CD4-positive, alpha-beta T cell (primary cell): ENCODE measurements at places on chromosomes 12 and 14.

GRCh38 chr12:122182887-122183587 is at the start of gene LRRC43:
Gene LRRC43, plus strand, starts transcription at chr12:122183123. Its CDS starts 22 bp downstream, at chr12:122183145.
- peak; percentile 25 for DNase-seq

GRCh38 chr12:80188576-80188975 is 89.2 kb downstream of the OTOGL start:
- DNase-seq: no peak

GRCh38 chr14:72480464-72481243 is 413.2 kb downstream of the DPF3 start:
- no peak for DNase-seq

GRCh38 chr14:96260341-96260821 is 4.4 kb downstream of the BDKRB1 start:
- no peak for DNase-seq

- no peak for DNase-seq
Measured at GRCh38 chr12:87365423-87365822, 663.8 kb downstream of the C12orf50 start.

- no peak for DNase-seq
Measured at GRCh38 chr12:90250042-90250441, 541.4 kb upstream of the ATP2B1 start.

DNA sequence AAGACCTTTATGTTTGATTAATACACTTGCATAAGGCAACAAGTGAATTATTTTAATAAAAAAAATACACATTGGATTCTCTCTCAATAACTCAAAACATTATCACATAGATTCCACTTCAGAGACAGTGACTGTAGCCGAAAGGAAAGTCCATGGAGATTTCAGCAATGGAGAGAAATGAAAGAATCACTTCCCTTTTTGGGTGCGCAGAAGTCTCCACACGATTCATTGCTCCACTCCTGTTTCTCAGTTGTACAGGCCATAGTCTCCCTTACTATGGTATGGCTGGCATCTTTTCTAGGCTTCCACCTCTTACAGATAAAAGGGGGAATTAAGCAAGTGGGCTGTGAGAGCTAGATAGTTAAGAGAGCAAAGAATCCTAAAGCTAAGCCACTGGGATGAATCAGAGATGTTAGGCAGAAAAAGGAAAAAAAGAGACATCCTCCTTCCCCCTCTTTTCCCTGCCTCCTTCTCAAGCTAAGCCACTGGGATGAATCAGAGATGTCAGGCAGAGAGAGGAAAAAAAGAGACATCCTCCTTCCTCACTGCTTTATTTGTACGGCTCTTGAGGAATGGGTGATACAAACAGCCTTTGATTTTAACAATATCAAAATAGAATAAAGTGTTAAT is 16.3 kb downstream of the ST8SIA1 start:
- no peak for DNase-seq

DNA sequence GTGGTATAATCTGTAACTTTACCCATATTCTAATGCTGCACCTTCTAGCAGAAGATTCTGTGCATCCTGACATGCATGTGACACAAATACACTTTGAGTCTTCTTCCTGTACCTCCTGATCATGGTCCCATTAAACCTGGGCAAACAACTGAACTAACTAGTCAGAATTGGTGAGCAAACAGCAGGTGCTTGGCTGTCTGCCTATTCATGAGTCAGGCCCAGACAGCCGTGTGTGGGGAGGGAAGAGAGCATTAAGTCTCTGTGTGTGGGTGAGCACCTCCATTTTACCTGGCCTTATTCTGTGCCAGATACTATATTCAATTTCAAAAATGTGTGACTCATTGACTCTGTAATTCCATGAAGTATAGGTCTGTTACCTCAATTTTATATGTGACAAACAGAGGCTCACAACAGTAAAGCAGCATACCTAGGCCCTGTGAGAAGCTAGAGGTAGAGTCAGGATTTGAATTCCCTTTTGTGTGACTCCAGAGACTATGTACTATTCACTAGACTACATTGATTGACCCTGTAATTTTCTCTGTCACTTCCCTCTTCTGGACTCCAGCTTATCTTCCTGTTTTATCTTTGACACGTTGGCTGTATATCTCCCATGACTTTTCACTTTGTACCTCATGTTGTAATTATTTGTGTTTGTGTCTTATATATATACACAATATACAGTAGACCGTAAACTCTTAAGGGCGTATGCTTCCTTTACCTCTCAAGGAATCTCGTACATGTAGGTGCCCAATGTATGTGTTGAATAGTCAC is 32.2 kb downstream of the SUSD6 start:
- DNase-seq: peak; percentile 71
